ENCODE measurements at places on chromosomes 1 and 21.

- DNase-seq: no peak
Observed at GRCh38 chr1:25631750-25632485, 15.3 kb downstream of the MAN1C1 start.

DNA sequence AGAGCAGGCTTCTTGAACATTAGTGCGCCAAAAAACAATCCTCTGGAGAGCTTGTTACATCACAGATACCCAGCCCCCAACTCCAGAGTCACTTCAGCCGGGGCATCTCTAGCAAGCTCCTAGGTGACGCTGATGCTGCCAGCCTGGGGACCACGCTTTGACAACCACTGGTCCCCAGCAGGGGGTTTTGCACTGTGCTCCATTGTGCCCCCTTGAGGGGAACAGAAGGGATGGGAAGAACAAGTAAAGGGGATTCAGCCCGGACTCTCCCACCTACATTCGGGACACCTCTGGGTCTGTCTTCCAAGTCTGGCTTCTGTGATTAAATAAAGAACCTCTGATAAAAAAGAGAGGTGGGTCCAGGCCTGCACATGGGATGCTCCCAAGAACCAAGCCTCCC lies 60.4 kb downstream of the ATP5PO start:
- DNase-seq: no peak

DNA sequence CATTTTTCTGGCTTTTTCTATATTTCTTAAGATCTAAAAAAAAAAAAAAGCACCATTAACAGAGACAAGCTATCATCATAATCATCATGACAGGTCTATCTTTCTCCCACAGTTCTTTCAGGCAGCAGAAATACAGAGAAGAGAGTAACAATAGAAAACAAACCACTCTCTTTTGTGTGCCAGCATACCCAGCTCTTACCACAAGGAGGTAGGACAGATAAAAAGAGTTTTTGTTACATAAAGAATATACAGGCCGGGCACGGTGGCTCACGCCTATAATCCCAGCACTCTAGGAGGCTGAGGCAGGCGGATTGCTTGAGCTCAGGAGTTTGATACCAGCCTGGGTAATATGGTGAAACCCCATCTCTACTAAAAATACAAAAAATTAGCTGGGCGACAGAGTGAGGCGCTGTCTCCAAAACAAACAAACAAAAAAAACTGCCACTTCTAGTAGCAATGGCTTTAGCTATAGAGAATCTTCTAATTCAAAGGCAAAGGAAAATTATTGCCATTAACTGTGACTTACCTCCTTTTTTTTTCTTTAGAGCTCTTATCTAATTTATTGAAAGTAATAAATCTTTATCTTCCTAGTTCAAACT lies 39.7 kb downstream of the ANKRD13C start:
- DNase-seq: no peak

GRCh38 chr1:116911188-116911553 lies 1.5 kb downstream of the PTGFRN start:
- DNase-seq: no peak

GRCh38 chr1:226825037-226825745 lies 45.2 kb upstream of the PSEN2 start:
- DNase-seq: no peak

- peak; percentile 25 for DNase-seq
Observed at GRCh38 chr1:40802078-40802741, 18.6 kb downstream of the KCNQ4 start.

GRCh38 chr1:181522864-181523263 lies 39.5 kb downstream of the CACNA1E start:
- no peak for DNase-seq

DNA sequence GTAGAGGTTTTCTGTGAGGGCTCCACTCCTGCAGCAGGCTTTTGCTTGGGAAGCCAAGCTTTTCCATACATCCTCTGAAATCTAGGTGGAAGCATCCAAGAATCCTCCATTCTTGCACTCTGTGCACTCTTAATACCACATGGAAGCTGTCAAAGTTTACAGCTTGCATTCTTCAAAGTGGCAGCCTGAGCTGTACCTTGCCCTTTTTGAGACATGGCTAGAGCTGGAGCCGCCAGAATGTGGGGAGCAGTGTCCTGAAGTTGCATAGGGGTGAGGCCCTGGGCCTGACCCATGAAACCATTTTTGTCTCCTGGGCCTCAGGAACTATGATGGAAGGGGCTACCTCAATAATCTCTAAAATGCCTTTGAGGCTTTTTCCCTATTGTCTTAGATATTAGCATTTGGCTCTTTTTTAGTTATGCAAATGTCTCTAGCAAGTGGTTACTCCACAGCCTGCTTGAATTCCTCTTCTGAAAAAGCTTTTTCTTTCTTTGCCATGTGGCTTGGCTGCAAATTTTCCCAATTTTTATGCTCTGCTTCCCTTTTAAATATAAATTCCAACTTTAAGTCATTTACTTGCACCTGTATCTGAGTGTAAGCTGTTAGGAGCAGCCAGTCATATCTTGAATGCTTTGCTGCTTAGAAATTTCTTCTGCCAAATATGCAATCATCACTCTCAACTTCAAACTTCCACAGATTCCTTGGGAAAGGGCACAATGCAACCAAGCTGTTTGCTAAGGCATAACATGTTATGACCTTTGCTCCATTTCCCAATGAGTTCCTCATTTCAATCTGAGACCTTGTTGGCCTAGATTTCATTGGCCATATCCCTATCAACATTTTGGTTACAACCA lies 92.1 kb upstream of the ARTN start:
- DNase-seq: no peak

DNA sequence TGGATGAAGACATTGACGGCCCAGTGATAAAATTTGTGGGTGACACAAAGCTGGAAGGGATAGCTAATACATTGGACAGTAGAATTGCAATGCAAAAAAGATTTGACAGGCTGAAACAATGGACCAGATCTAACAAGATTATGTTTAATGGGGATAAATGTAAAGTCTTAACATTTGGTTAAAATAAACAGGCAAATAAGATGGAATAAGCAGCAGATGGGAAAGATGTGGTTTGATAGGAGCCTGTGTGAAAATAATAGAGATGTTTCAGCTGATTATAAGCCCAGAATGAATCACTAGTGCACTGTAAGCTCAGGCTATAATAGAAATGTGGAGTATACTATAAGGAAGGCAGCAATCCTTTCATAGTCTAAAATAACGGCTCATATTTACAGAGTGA lies 66.2 kb upstream of the NHLH2 start:
- no peak for DNase-seq

GRCh38 chr21:41624674-41625310 lies 116.8 kb upstream of the TMPRSS2 start:
- DNase-seq: no peak

- DNase-seq: peak; percentile 77
Observed at GRCh38 chr1:36420836-36421317, 23.2 kb upstream of the LSM10 start.

DNA sequence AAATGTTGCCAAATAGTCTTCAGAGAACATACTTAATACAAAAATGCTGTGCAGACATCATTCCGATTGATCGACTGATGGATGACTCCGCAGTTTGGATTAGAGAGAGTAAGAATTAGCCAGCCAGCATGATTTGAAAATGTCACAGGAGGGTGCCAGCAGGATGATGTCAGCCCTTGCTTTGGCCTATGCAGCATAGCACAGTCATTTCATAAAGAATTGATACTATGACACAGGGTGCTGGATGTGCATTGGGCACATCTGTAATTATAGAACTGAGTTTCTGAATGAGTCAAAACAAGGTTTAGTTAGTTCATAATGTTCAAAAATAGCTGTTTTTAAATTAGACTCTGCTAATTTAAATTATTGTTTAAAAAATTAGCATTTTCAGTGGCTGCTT lies 21.6 kb upstream of the TRAF5 start:
- DNase-seq: no peak

Data from T1000 (cell line).